ENCODE measurements at places on chromosomes 4 and X.

GRCh38 chrX:130702867-130703707 is 199.9 kb downstream of the ENOX2 start:
- no peak for DNase-seq

GRCh38 chr4:15958562-15958961 is 4.4 kb downstream of the FGFBP2 start:
- no peak for DNase-seq

DNA sequence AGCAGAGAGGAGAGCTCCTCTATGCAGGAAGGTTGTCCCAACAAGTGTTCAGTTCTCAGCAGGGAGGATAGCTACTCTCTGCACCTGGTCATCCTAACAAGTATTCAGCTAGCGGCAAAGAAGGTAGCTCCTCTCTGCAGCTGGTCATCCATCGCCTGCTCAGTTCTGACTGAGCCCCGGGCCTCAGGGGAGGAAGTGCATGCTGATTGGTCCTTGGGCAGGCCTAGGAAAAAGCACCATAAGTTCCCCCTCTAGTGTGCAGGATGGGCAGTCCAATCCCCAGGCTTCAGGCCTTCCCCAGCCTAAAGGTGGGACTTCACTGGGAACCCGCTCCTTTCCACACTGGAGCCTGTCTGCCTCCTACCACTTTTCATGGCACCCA is 4.4 kb upstream of the FBXW7 start:
- peak; percentile 15 for DNase-seq

DNA sequence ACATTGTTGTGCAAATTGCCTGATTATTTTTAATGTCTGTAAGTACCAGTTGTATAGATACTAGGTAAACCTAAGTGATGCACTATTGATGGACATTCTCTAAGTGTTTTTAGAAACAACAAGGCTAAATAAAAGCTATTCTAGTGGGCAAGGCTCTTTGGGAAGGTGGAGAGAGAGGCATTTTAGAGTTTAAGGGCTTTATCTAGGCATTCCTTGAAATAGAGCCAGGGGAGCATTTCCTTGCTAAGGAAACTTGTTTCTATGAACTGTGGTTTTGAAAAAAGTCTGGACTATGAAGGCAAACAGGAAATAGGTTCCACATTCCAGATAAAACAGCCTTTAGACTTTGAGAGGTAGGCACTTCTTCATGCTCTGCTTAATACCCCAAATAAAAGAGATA is 23.8 kb downstream of the BMX start:
- no peak for DNase-seq

DNA sequence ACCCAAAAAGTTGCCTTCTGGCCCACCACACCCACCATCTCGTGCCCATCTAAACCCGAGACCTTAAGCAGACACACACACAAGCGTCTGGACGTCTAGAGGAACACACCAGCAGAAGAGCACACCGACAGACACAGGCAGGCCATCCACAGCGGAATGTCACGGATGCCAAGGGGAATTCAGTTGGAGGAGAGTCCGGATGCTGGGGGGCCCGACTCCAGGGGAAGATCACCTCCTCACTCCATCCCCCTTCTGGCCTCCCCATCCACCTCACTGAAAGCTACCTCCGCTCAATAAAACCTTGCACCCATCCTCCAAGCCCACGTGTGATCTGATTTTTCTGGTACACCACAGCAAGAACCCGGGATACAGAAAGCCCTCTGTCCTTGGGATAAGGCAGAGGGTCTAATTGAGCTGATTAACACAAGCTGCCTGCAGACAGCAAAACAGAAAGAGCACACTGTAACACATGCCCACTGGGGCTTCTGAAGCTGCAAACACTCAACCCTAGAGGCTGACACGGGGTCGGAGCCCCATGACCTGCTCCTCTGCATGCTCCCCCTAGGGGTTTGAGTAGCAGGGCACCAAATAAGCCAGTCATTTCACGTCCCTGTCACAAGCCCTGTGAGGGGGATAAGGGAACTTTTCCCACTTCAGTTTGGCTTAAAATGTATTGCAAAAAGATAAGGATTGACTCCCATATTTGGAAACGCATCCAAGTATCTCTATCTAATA is 339.6 kb upstream of the PCDH10 start:
- peak; percentile 20 for DNase-seq

GRCh38 chrX:151828439-151829080 is 84.1 kb upstream of the MAGEA4 start:
- no peak for DNase-seq

DNA sequence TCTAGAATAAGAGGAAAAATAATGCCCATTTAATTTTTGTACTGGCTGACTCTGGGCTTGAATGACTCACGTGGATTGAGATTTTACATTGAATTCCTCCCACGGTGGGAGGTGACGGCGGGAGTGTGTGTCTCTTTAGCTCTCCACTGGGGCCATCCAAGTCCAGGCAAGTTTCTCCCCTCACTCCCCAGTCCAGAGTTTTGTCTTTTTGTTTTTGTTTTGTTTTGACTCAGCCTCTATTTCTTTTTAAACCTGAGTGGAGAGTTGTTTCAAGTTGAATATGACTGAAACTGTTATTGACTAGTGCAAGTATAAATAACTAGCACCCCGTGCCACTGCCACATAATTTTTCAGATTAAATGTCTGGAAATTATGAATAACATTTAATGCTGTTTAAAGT is 13.6 kb downstream of the CHST7 start:
- no peak for DNase-seq

GRCh38 chr4:83490876-83491450 is 6.1 kb upstream of the ABRAXAS1 start:
- DNase-seq = no peak

- no peak for DNase-seq
Measured at GRCh38 chrX:108224218-108224617, 132.6 kb downstream of the ATG4A start.

DNA sequence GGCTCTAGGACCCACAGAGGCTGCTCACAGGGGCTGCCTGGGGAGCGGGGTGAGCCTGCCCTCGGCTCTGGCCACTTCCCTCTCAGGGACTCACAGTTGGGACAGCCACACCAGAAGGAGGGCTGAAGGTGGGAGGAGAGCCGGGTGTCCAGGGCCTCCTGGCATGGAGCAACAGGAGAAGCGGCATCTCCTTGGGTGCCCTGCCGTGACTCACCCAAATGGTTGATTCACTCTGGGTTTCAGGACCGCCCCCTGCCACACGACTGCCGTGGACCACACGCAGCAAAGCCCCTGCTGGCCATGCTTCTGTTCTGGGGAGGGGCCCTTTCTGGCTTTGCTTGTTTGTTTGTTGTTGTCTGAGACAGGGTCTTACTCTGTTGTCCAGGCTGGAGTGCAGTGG is 86.0 kb upstream of the AFAP1 start:
- no peak for DNase-seq

DNA sequence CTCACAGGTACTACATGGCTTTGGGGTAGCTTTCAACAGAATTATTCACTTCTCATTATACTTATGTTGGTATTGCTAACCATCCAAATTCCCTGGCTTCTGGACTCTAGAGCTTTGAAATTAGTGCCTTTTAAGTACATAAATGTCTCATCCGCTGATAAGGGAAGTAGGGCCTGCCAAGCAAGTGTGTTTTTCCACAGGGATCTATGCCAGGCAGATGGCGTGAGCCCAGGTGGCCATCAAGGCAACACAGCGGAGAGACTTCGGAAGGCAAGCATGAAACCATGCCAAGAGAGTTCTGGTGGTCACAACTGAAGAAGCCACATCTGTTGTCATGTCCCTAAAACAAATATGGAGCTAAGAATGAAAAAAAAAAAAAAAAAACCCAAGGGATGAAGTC is 503.1 kb upstream of the LCORL start:
- no peak for DNase-seq

- DNase-seq = no peak
Measured at GRCh38 chr4:40916218-40916555, 166.4 kb downstream of the NSUN7 start.

- DNase-seq = no peak
Measured at GRCh38 chr4:159271856-159272255, 169.0 kb downstream of the RAPGEF2 start.

- no peak for DNase-seq
Measured at GRCh38 chrX:119155416-119156035, 27.9 kb upstream of the KIAA1210 start.

- peak; percentile 52 for DNase-seq
Measured at GRCh38 chrX:107825698-107826237, at the start of gene MID2. Gene MID2, plus strand, starts transcription at chrX:107825866. Its CDS starts 561 bp downstream, at chrX:107826427.

DNA sequence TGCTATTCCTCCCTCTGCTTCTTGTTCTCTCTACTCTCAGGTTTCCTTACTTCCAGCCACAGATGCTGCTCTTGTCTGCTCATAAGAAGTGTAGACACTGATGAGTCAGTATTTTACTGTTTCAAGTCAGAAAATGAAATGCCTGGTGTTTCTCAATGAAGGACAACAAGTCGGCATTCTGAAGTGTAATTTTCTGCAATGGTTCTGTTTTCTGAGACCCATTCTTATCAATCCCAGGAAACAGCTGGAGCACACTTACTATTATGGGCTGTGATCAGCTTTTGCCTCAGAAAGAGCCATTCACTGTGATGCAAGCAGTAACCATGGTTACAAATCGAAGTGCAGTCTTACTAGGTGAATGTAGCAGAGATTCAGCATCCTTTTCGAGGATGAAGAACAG is 42.0 kb downstream of the SLC4A4 start:
- no peak for DNase-seq

DNA sequence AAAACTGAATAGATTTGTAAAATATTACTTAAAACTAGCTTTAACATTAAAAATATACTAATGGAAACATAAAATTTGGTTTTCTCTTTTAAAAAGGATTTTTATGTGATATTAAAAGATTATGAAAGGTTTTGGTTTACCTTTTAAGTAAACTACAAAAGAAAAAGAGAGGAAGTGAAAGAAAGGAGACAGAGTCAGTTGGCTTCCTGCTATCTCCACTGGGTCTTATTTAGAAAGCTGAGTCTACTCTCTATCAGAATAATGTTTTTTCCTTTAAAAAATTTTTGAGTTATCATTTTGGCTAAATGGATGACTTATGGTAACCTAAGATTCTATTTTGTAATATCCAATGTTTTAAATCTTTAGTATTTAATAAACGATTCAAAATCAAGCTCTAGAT is 21.6 kb upstream of the ATP8A1 start:
- no peak for DNase-seq

GRCh38 chr4:4995103-4995907 is 24.0 kb downstream of the CYTL1 start:
- peak; percentile 83 for DNase-seq

- DNase-seq = no peak
Measured at GRCh38 chrX:155108427-155108826, 37.1 kb downstream of the BRCC3 start.

- DNase-seq = no peak
Measured at GRCh38 chr4:67131224-67131623, 414.1 kb downstream of the CENPC start.

- peak; percentile 4 for DNase-seq
Measured at GRCh38 chr4:1053080-1053661, 41.7 kb downstream of the FGFRL1 start.

DNA sequence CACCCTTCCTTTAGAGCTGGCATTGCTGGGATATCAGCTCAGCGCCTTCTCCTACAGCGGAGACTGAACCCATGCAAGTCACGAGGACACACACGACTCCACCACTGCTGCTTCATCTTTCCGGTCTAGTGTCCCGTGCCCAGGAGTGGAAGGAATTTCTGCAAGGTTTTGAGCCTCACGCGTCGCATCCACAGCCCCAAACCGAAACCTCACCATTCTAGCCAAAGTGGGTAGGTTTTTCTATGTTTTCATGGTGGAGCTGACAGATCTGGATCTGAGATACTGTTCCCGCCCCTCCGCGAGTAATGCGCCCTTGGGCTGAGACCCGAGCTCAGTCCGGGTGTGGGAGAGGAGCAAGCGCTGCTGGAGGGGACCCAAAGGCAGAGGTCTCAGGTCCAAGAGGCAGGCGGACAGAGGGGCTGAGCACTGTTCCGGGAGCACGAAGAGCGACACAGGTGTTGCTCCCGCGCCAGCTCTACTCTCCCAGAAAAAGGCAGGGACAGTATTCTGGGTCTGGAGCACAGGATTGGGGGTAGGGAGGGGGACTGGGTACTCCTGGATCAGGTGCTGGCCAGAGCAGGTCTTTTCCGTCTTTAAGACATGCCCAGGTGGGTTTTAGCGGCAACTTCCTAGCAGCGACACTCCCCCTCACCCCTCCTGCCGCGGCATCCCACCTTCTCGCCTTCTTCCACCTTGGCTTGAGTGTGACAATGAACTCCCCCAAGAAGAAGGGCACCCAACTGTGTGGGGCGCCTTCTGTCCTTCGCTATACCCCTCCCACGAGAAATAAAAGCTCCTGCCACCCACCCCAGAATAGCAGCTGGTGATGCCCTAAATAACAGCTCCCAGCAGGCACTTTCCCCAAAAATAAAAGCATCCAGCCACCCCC is 1.8 kb downstream of the EPHA5 start:
- peak; percentile 22 for DNase-seq

DNA sequence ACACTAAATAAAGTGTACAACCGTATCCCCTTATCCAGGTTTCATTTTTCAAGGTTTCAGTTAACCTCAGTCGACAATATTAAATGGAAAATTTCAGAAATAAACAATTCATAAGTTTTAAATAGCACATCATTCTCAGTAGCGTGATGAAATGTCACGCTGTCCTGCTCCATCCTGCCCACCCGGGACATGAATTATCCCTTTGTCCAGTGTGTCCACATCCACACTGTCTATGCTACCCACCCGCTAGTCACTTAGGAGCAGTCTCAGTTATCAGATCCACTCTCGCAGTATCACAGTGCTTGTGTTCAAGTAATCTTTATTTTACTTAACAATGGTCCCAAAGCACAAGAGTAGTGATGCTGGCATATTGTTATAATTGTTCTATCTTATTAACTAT is 54.7 kb downstream of the FRYL start:
- DNase-seq = no peak

- no peak for DNase-seq
Measured at GRCh38 chr4:174847801-174848427, 18.9 kb upstream of the GLRA3 start.

GRCh38 chrX:44344194-44344593 is 722 bp upstream of the EFHC2 start:
- no peak for DNase-seq

- DNase-seq = no peak
Measured at GRCh38 chr4:123415977-123416376, 19.4 kb downstream of the SPRY1 start.

- peak; percentile 14 for DNase-seq
Measured at GRCh38 chr4:53601251-53601764, 10.0 kb upstream of the LNX1 start.

DNA sequence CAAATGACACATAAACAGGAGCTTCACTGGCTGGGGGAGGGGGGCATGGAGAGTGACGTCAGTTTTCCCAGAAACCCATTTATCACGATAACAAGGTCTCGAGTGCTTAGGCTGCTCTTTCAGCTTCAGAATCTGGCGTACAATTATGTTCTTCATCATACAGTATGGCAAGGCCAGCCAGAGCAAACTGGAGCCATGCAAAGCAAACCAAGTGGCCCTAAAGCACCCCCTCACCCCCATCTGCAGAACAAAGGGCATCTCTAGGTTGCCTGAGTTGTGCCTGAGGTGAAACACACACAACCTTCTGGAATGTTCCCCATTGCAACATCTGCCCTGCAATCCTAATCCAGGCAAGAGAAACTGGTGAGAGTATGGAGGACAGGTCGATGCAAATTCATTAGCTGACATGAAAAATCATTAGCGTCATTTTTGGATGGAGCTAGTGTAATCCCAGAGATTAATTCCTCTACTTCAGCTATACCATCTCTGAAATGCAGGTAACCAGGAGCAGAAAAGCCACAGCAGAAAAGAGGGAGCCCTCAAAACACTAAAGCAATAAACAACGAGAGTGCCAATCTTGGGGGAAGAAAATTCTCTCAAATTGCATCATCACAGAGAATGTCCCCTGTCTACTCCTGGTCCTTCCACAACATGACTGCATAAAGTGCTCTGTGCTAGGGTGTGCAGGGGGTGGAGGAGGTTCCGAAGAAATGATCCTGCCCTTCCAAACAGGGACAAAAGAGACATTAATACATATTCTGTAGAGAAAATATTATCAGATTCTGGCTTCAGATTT is 1.8 kb downstream of the SEPTIN6 start:
- peak; percentile 20 for DNase-seq

All from nephron progenitor cell (in vitro differentiated cells).